ENCODE measurements at places on chromosomes 7 and 10.

GRCh38 chr10:6928586-6928985 is 348.5 kb upstream of the PRKCQ start:
- DNase-seq = no peak

DNA sequence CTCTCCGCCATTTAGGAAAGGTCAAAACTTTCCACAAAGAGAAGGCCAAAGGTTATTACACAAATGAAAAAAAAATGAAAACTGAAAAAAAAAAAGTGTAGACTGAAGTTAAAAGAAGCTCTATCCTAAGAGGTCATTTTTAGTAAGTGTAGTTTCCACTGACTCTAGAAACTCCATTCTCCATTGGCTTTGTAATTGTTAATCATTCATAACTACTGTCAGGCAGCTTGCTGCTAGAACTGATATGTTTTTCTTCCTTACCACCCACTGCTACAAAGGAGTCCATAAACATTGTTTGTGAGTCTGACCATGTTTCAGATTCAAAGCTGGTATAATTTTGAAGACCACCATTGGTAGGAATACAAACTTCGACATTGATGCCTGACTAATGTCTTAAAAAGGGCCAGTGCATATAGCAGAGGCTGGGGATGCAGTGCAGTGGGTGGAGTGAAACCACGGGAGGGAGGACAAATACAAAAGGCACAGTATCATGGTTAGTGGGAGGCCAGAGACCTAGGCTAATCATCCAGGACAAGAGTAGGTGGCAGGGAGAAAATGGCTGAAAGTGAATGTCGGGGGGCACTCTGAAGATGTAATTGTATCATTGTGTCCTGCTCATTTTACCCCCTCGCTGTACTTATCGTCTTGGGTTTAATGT is 16.9 kb upstream of the DYNC1I1 start:
- DNase-seq = no peak

DNA sequence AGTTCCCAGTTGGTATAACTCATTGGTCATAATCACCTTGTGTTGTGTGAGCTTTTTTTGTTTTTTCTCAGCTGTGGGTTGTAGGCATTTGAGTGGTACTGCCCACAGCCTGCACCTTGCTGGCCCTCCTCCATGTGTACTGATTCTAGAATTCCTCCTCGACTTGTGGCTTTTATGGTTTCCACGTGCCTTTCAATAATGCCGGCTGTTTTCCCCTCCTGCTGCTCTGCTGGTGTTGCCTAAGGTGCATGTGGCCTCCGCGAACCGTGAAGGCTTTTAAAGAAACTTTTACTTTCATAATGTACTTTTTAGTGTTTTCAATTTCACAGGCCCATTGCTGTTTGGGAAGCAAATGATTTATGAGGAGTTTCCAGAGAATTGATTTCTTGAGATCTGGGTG is 518.0 kb downstream of the REEP3 start:
- DNase-seq = no peak

GRCh38 chr10:69387500-69387899 is 29.2 kb downstream of the TACR2 start:
- no peak for DNase-seq

DNA sequence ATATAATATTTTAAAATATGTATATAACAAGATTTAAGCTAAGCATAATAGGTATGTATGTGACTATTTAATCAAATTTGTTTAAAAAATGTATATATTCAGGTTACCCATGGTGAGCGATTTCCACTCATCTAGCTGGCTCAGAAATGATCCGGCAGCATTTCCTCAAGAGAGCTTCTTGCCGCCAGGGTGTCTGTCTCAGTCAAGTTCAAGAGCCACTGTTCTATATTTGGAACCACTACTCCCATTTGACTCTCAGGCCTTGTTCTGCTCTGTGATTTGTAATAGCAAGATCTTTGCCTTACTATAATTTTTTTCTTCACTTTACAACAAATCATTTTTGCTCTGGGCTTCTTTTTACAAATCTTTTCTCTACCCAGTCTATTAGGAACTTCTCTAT is 48.7 kb upstream of the CNTNAP2 start:
- DNase-seq = no peak

DNA sequence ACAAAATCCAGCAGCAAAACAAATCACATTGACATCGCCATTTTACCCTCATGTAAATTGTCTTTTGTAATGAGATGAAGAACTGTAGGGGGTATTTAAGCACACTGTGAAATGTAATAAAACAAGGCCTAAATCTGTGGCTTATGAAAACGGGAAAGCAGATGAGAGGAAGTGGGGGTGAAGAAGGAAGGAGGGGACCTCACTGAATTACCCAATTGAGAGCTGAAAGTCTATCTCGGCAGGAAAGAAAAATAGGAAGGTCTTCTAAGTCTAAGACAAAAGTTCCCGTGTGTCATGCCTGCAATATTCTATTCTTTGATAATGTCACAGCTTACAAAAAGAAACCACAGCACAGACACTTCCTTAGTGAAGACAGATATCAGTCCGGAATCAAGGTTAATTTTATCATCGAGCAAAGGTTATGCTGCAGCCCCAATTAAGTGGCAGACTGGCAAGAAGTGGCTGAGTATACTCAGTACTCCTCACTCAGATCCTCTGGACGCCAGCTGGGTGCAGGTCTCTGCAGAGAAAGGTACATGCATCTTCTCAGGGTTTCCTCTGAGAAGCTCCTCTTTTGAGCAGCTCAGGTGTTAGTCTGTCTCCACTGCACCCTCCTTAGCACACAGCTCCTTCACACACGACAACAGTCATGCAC is 239.7 kb downstream of the FANK1 start:
- DNase-seq = no peak

GRCh38 chr10:11509036-11509435 is 102.4 kb downstream of the USP6NL start:
- no peak for DNase-seq

GRCh38 chr10:124182088-124182541 is 88.7 kb upstream of the CHST15 start:
- no peak for DNase-seq

DNA sequence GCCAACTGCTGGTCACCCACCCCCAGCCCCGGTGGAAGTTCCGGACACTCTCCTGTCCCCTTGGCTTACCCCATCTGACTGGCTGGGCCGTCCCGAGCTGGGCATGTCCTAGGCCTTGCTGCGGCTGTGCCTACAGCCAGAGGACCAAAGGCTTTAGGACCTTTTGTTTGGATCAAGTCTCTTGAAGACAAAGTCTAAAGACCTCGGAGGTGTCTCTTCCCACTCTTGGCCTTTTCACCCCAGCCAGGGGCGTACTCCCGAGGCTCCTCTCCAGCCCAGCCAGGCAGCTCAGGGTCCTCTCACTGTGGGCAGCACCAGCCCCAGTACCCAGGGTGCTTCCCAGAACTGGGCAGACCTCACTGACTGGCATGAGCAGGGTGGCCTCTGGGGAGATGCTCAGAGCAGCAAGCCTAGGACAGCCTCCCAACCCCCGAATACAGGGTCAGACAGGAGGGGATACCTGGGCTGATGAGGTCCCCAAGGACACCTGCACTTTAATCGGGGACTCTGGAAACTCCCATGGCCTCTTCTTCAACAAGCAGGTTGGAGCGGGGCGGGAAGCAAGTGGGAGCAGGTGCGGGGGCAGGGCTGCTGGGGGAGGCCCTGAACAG is 2.7 kb upstream of the PWWP2B start:
- no peak for DNase-seq

Data from NCI-H1092 (cell line).